Activated CD8-positive, alpha-beta memory T cell treated with anti-CD3 and anti-CD28 coated beads for 48 hours (primary cell): ENCODE measurements at places on chromosomes 7 and 10.

- DNase-seq: no peak
These were observed 224.7 kb downstream of the CUX1 start for GRCh38 chr7:102042016-102042656.

DNA sequence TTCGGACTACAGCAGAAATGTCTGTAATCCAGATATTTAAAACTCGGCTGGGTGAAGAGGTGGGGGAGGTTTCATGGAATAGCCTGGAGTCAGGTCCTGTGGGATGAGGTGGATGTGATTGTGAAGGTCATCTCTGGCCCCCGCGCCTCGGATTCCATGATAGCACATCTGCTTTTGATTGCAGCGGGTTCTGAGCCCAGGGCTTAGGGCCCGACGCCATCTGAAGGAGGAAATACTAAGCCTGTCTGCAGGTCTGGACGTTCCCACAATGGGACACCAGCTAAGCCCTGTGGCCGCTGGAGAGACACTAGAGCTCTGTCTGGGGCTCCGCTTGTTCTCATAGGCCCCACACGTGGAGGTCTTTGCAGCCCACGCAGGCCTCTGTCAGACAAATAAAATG is 328.7 kb downstream of the CXCL12 start:
- DNase-seq: no peak

GRCh38 chr10:20521186-20521585 is 375.9 kb downstream of the NEBL start:
- no peak for DNase-seq

DNA sequence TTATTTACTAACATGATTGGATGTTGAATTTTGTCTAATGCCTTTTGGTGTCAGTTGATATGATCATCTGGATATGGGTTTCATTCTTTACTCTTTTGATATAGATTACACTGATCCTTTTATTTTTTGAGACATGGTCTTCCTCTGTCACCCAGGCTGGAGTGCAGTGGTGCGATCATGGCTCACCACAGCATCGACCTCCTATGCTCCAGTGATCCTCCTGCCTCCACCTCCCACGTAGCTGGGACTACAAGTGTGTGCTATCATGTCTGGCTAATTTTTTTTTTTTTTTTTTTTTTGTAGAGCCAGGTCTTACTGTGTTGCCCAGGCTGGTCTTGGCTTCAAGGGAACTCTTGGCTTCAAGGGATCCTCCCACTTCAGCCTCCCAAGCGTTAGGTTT is 27.1 kb downstream of the BMS1 start:
- DNase-seq: no peak

DNA sequence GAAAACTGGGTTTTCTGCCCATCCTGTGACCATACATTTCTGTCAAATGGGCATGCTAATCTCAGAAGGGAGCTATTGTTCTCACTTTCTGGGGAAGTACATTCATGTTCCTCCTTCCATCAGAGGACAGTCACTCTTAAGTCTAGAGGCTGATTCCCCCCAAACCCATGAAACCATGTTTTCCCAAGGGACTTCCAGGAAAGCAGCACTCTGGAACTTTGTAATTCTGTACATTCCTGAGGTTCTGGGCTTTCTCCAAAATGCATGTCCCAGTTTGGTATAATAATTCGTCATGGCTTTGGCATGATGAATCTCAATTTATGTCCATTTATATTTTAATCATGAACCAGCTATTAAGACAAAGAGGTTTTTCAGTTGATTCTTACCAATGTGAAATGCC is 688.1 kb downstream of the LRMDA start:
- no peak for DNase-seq

DNA sequence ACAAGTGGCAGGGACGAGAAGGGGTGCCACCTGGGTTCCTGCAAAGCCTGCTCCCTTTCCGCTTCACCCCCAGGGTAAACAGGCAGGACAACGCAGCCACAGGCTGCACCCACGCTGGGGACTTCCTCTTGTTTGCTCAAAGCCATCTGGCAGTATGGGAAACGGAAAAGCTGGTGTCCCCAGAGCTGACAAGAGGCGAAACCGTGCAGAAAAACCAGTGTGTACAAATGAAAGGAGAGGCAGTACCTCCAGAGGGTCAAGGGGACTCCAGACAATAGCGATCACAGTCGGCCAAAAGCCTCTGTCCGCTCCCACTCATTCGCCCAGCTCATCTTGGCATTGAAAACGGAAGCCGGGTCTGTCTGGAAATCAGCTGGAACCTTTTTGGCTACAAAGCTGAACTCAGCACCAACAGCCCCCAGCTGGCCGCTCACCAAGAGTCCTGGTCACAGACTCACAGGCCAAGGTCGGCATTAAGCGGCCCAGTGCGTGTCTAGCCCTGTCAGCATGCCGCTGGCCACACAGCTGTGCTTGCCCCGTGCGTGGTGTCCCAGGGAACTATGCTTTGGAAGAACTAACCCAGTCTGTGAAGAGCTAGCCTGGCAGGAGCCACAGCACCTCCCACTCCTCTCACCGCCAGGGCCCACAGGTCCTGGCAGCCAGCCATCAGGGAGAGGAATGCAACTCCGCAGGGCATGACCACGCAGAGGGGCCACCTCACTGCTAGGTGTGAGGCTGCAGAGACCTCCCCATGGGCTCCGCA is 10.4 kb downstream of the TNS3 start:
- DNase-seq: no peak

DNA sequence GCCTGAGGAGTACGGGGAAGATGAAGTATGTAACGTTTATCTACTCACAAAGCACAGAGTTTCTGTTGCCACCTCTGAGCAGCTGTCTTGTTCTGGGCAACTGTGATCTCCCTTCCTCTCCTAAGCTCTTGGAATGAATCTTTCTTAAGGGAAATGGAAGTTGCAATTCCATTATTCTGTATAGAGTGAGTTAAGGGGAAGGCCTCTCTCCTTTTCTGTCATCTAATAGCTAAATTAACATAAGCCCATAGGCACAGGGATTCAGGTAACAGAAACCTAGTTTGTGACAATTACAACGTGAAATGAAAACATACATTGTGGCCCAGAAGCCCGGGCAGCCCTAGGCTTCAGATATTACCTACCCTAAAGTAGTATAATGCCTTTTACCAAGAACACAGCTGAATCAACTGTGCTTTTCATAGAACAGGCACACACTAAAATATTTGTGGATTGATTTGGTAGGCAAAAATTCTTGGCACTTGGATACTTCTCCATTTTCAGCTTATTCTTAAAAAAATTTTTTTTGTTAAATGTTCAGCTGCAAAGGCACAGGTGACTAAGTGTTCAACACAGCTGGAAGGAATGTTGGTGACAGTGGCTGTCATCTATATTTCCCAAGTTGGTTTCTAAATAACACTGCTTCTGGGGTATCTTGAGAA is 3.8 kb upstream of the PDCD4 start:
- no peak for DNase-seq
